ENCODE measurements at places on chromosomes 3 and 15. TPM values are rescaled to one million over a fixed set of nuclear protein-coding genes. Genes with fewer than 3 reads are reported as not detected.
A peak's percentile ranks its signal among the peaks of the same experiment; 100 is the strongest.

DNA sequence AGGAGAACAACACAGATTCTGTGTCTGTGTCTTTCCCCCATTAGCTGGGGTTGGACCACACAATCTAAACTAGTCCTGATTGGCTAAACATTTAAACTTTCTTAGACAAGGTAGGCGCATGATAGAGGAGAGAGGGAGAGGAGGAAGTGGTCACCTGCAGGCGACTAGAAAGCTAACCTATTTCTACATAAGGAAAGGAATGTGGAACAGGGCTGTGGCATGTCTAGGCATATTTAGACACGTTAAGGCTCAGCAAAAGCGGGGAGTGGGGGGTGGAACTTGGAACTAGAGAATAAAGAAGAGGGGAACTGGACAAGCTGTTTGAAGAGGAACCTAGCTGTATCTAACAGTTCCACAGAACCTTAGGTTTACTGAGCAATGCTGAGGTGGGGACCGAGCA lies 12.8 kb downstream of the LRRC28 start:
- no peak for DNase-seq

DNA sequence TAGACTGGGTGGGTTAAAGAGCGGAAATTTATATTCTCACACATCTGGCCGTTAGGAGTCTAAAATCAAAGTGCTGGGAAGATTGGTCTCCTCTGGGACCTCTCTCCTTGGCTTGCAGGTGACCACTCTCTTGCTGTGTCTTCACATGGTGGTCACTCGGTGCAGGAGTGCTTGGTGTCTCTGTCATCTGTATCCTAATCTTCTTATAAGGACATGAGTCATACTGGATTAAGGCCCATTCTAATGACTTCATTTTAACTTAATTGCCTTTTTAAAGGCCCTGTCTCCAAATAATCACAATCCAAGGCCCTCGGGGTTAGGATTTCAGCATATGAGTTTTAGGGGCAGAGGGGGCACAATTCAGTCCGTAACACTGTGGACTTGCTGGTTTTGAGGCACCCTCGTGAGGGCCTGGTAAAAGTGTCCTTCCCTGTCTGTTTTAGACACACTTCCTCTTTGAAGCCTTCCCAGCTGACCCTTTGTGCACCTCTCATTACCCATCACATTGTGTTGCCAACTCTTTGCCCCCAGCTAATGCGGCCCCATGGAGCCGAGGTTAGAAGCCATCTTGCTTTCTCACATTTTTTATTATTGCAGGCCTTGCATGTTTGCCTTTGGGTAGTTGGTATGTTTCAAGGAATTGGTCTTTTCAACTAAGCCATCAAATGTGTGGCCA lies 3.2 kb downstream of the XYLB start:
- DNase-seq = no peak

- no peak for DNase-seq
Observed at GRCh38 chr3:100852840-100853239, 140.4 kb downstream of the ABI3BP start.

GRCh38 chr3:124793054-124793739 lies 62.9 kb downstream of the UMPS start:
- DNase-seq = no peak

DNA sequence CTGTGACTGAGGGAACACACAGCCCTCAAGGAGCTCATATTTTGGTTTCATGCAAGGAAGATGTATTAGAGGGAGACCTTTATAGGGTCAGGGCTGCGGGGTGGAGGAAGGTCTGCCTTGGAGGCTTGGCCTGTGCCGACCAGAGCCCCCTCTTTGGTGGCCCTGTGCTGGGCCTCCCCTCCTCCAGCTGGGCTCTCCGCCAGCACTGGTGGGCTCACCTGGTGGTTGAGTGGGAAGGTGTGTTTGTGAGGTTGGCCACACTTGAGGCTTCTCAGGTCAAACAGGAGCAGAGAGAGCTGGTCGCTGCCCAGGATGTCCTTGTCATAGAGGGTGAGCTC lies 2.6 kb downstream of the PLA2G4F start:
- no peak for DNase-seq

- DNase-seq = peak; percentile 50
Observed at GRCh38 chr3:190694335-190695001, 168.0 kb downstream of the GMNC start.

Gene CLDN11
- total RNA-seq = 4.1 TPM

Data from tongue (tissue), 3 donors.